ENCODE measurements at places on chromosomes 6 and 20.

- no peak for DNase-seq
These were observed 20.5 kb downstream of the ADAT2 start for GRCh38 chr6:143429970-143430369.

- no peak for DNase-seq
These were observed 1.9 kb upstream of the MYT1 start for GRCh38 chr20:64162239-64162910.

- DNase-seq: peak; percentile 71
These were observed 522.4 kb downstream of the HDGFL1 start for GRCh38 chr6:23091795-23092194.

DNA sequence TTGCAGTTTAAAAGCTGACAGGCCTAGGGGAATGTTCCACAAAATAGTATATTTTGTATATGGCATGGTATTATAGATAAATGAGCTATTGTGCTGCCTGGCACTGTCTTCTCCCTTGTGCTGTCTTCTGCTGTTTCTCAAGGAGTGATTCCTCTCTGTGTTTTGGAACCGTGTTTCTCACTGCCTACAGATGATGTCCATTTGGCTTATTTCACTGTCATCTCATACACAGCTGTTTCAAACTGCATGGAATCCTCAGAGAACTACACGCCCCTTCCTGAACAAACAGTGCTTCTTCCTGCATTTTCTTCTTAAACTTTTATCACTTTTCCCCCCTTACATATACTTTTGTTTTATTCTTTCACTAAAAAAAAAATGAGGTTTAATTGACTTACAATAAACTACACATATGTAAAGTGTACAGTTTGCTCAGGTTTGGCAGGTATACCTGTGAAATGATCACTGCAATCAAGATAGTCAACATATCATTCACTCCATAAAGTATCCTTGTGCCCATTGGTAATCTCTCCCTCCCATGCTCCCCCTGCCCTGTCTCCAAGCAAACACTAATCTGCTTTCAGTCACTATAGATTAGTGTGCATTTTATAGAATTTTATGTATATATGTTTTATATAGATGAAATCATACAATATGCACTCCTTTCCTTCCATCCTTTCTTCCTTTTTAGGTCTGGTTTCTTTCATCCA, 43.0 kb downstream of the CBFA2T2 start:
- no peak for DNase-seq

DNA sequence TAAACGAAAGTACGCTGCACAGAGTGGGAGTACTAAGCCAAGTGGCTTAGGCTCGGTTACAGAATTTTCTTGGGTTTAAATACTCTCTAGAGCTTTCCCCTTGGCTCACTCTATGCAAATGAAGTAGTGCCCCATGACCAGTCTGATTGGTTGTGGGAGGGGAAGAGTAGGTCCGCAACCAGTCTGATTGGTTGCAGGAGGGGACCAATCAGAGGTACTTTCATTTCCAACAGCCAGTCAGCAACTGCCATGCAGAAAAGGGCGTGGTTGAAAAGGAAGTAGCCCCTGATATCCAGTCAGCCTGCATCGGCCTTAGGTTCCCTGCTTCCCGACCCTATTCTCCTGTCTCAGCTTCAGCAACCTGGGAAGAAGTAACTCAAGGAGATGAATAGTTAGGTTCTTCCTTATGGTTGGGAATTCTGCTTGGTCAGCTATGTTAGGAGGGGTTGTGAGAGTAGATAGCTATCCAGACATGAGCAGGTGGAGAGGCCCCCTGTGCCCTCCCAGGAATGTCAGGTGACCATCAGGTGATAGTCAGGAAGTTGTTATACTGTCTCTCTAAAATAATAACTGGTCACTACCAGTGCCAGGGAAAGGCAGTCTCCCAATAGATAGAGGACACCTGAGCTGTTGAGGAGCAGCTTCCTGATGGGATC, 57.4 kb downstream of the FARS2 start:
- DNase-seq: no peak

GRCh38 chr6:121302882-121303281, 31.4 kb downstream of the TBC1D32 start:
- DNase-seq: no peak

GRCh38 chr6:34236131-34236442, 586 bp upstream of the HMGA1 start:
- DNase-seq: peak; percentile 39

- peak; percentile 47 for DNase-seq
These were observed 111.0 kb downstream of the TBC1D7 start for GRCh38 chr6:13217206-13217905.

DNA sequence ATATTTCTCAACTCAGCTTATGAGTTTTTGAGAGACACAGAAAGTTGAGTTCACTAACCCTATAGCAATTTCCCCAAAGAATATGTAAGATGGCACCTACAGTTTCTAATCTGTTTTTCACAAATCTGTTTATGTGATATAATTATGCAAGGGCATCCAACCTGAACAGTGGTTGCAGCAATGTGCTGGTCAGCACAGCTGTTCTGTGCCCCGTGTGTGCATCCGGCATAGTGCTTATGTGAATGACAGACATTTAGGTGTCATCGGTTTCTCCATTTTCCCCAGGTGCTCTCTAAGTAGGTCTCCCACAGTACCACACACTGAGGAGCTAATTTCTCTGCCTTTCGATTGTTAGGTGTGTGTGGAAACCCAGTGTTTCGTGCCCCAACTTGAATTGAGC, 7.7 kb upstream of the BACH2 start:
- no peak for DNase-seq

Measured in fibroblast of skin of right quadriceps (primary cell).